Activated CD4-positive, CD25-positive, alpha-beta regulatory T cell (primary cell): ENCODE measurements at places on chromosomes 1 and 21.

DNA sequence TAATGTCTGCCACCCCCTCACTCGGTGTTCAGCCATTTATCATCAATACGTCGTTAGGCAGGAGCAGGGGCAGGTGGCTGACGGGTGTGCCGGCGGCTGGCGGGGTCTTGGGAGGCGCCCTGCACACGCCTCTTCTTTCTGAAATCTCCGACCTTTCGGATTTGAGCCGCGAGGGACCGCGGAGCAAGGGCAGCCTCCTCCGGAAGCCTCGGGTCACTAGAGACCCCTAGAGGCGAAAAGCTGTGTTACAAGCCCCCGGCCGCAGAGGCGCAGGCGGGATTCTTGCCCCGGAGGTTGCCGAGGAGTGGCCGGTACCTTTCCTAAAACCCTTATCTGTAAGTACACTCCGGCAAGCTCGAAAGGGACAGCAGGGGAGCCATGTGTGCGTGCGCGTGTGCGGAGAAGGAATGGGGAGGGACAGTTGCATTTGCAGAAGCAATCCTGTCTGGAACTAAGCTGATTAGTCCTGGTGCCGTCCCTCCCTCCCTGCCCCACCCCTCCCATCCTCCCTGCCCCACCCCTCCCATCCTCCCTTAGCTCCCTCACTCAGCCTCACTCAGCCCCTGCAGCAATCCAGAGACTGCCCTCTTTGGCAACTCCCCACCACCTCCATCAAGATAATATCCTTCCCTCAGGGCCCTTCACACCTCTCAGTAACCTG lies 11.0 kb downstream of the BRINP2 start:
- no peak for DNase-seq

GRCh38 chr1:83508485-83509151 lies 490.3 kb downstream of the TTLL7 start:
- DNase-seq: no peak

- DNase-seq: no peak
Observed at GRCh38 chr1:182635871-182636270, 31.7 kb upstream of the RGS16 start.

GRCh38 chr1:185969524-185969991 lies 235.4 kb downstream of the HMCN1 start:
- no peak for DNase-seq

DNA sequence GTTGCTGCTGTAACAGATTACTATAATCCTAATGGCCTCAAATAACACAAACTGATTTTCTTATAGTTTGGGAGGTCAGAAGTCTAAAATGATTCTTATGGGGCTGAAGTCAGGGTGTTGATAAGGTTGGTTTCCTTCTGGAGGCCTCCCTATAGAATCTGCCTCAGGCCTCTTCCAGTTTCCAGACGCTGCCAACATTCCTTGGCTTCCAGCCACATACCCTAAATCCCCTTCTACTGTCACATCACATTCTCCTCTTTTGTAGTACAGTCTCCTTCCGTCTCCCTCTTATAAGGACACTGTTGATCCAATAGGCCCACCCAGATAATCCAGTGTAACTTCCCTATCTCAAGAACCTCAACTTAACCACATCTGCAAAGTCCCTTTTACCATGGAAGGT lies 145.3 kb upstream of the NCAM2 start:
- DNase-seq: no peak

GRCh38 chr21:27085387-27085786 lies 118.5 kb upstream of the ADAMTS5 start:
- DNase-seq: no peak

GRCh38 chr1:30450148-30450817 lies 273.1 kb downstream of the MATN1 start:
- no peak for DNase-seq

DNA sequence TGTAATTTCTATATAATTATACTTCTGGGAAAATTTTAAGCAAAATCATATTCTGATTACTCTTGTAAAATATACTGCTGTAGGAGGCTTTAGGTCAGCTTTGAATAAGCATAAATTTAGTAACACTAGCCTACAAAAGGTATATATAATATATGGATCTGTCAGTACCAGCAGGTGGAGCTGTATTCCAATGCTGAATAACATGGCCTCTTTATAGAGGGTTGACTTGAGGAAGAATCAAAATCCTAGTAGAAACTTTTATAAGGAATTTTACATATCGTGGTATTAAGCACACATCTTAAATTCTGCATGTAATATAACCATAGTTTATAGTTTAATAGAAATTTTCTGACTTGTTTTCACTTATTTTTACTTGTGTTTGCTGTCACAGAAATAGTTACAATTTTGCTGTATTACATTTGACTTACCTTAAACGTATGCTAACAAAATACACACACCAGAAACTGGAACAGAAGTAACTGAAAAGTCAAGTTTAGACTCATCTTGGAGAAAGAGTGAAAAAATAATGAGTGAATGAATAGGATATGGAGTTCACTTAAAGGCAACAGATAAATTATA lies 79.3 kb downstream of the HMCN1 start:
- no peak for DNase-seq

DNA sequence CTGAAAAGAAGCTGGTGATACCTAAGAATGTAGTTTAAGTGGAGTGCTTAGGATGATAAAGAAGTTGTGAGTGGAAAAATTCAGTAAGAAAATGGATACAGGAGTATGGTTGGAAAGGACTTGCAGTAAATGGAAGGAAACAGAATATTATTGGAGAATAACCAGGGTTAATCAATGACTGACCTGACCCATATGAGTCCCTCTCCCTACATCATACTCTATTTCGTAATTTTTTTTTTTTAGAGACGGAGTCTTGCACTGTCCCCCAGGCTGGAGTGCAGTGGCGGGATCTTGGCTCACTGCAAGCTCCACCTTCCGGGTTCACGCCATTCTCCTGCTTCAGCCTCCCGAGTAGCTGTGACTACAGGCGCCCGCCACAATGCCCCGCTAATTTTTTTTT lies 33.4 kb upstream of the ENSA start:
- DNase-seq: no peak
